Stomach (tissue), 19 donors: ENCODE measurements at places on chromosomes 6 and 20.

GRCh38 chr6:72733045-72733444, 111.2 kb downstream of the KCNQ5 start:
- H3K4me1 ChIP-seq: no peaks in the 10 kb centered on the region
- H3K36me3 ChIP-seq: no peaks in the 10 kb centered on the region
- H3K4me3 ChIP-seq: no peak overlapping the region

DNA sequence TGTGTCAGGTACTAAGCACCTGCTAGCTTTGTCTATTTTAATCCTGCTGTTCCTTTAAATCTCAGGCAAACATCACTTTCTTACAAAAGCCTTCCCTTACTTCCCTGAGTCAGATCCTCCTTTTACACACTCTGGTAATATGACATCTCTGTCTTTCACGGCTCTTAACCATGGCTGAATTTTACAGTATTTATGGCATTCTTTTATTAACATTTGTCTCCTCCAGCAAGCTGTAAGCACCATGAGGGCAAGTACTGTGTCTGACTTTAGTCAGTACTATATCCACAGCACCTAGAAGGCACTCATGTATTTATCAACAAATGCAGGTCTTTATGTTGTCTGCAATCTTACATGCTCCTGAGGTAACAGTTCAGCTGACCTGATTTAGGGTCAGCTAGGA, 33.7 kb upstream of the HBS1L start:
- no peaks in the 10 kb centered on the region for H3K36me3 ChIP-seq
- H3K4me3 ChIP-seq: no peak overlapping the region
- DNase-seq: no peak

DNA sequence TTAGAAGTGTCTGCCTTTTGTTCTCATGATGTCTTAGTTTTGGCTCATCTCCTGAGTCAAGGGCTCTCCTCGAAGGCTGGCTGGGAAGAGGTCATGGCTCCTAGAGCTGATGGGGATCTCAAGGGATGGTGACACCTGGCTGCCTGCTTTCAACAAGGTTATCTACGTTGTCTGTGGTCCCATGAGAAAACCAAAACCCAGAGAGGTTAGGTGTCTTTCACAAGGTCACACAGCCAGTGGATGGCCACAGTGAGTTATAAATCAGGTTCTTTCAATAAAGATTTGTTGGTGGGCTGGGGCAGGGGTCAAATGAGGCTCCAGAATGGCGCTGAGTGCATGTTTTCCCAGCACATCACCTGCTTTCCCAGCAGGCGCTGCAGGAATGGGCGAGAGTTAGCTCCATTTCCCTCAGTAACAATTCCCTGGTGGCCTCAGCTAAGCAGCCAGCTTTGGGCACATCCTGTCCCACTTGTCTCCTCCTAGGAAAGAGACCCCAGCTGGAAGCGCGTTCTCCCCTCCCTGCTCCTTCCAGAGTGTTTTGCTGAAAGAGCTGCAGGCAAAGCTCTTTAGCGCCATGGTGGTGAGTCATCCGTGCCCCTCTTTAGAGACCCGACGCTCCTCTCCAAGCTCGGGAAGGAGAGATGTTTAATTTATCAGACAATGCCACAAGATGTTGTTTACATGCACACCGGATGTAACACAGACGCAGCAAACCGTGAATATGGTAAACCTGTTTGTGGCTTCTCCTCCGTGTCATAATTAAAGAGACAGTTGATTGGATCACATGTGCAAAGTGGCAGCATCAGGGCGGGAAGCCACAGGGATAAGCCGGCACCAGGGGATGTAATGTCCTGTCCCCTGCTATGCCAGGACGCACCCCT, 109.7 kb downstream of the LRFN2 start:
- no peaks in the 10 kb centered on the region for H3K36me3 ChIP-seq
- H3K4me3 ChIP-seq: no peak overlapping the region
- H3K4me1 ChIP-seq: no peaks in the 10 kb centered on the region

- no peak overlapping the region for H3K27ac ChIP-seq
- H3K36me3 ChIP-seq: no peaks in the 10 kb centered on the region
- DNase-seq: no peak
- H3K27me3 ChIP-seq: no peaks in the 10 kb centered on the region
- no peaks in the 10 kb centered on the region for H3K4me1 ChIP-seq
Observed at GRCh38 chr20:47999166-47999565, 213.9 kb upstream of the SULF2 start.

DNA sequence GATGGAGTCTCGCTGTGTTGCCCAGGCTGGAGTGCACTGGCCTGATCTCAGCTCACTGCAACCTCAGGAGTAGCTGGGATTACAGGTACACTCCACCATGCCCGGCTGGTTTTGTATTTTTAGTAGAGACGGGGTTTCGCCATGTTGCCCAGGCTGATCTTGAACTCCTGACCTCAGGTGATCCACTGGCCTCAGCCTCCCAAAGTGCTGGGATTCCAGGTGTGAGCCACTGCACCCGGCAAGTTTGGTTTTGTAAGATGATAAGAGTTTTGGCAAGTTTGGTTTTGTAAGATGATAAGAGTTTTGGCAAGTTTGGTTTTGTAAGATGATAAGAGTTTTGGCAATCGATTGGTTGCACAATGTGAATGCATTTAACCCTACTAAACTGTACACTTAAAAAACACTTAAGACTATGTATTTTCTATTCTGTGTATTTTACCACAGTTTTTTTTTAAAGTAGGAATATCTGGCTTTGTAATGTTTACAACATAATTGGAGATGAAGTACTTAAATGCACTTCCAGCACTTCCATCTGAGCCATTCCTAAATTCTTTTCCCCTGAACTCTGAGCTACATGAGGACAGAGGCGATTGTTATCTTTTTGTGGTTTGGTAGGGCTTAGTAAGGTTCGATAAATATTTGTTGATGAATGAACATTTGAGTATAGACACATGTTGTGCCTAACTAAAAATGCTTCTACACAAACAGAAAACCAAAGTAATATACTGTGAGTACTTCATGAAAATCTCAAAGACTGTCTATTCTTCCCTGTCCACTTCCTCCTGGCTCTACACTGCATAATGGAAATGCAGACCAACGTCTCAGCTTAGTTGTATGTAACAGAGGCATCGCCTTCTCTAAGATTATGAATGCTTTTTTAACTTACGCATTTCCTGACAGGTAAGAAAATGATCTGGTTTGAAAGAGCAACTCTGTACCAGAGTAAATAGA, 18.8 kb downstream of the SAMHD1 start:
- peaks cover 15% of the 10 kb centered on the region for H3K4me1 ChIP-seq
- H3K27ac ChIP-seq: peak overlapping the region; percentile 36
- H3K4me3 ChIP-seq: no peak overlapping the region
- peaks cover 39% of the 10 kb centered on the region for H3K36me3 ChIP-seq

GRCh38 chr6:163548624-163549023, 134.1 kb downstream of the QKI start:
- H3K27ac ChIP-seq: no peak overlapping the region
- H3K27me3 ChIP-seq: no peaks in the 10 kb centered on the region
- peaks cover 13% of the 10 kb centered on the region for H3K4me1 ChIP-seq
- no peak for DNase-seq
- no peaks in the 10 kb centered on the region for H3K36me3 ChIP-seq
- H3K4me3 ChIP-seq: no peak overlapping the region
